Natural killer cell (primary cell): ENCODE measurements at places on chromosomes 6 and 20. TPM values are rescaled to one million over a fixed set of nuclear protein-coding genes. Genes with fewer than 3 reads are reported as not detected.

The PRPH2 gene
- 0.13 TPM for total RNA-seq

The HRH3 gene
- total RNA-seq: not detected

The RNF144B gene
- total RNA-seq: 10.5 TPM

The HEY2 gene
- total RNA-seq: 0.93 TPM

The SLC24A3 gene
- 5.5 TPM for total RNA-seq

The HLA-F gene
- 1,621 TPM for total RNA-seq

The SAPCD1 gene
- 5.4 TPM for total RNA-seq

The ADAM33 gene
- total RNA-seq: not detected

The TREML4 gene
- total RNA-seq: 0.21 TPM

The DHX16 gene
- 27.7 TPM for total RNA-seq

The CST5 gene
- total RNA-seq: not detected

The SLA2 gene
- 77.0 TPM for total RNA-seq

The RFX6 gene
- not detected for total RNA-seq

The XPO5 gene
- total RNA-seq: 54.6 TPM

The PAX1 gene
- not detected for total RNA-seq

The USP49 gene
- 15.1 TPM for total RNA-seq

The CALHM6 gene
- total RNA-seq: 7.9 TPM

The SSTR4 gene
- not detected for total RNA-seq

The ADGRF4 gene
- total RNA-seq: not detected

The ZSCAN9 gene
- 18.7 TPM for total RNA-seq

The MCCD1 gene
- total RNA-seq: not detected

The SGK1 gene
- 89.6 TPM for total RNA-seq

The FAXC gene
- total RNA-seq: not detected

The TNFRSF6B gene
- total RNA-seq: not detected

The PLCB4 gene
- 0.05 TPM for total RNA-seq

The HLA-DRA gene
- 49.9 TPM for total RNA-seq

The PGBD1 gene
- 1.1 TPM for total RNA-seq

The SLC17A2 gene
- total RNA-seq: not detected

The TGM3 gene
- not detected for total RNA-seq

The SLC22A2 gene
- total RNA-seq: not detected

The TPX2 gene
- 2.2 TPM for total RNA-seq

The NKX2-4 gene
- total RNA-seq: not detected

The OPRM1 gene
- total RNA-seq: not detected

The SPATS1 gene
- total RNA-seq: not detected

The RAB44 gene
- 12.9 TPM for total RNA-seq

The SMLR1 gene
- not detected for total RNA-seq

The KCNQ5 gene
- total RNA-seq: 8.2 TPM

The TINAG gene
- total RNA-seq: not detected

The BPI gene
- total RNA-seq: not detected

The BNIP5 gene
- total RNA-seq: not detected

The HLA-DQA2 gene
- not detected for total RNA-seq
